ENCODE measurements at places on chromosomes 2 and 18. TPM values are rescaled to one million over a fixed set of nuclear protein-coding genes. Genes with fewer than 3 reads are reported as not detected.

HNRNPLL gene
- total RNA-seq = 88.4 TPM

TACR1 gene
- not detected for total RNA-seq

VIT gene
- total RNA-seq = not detected

SMPD4 gene
- total RNA-seq = 84.8 TPM

FSHR gene
- not detected for total RNA-seq

C2orf80 gene
- total RNA-seq = not detected

FEV gene
- not detected for total RNA-seq

LIMS2 gene
- total RNA-seq = not detected

KRTCAP3 gene
- total RNA-seq = 6.1 TPM

DUSP2 gene
- total RNA-seq = 30.9 TPM

FAP gene
- not detected for total RNA-seq

MARCHF4 gene
- not detected for total RNA-seq

POU3F3 gene
- total RNA-seq = not detected

RGPD4 gene
- not detected for total RNA-seq

LAMA1 gene
- total RNA-seq = not detected

BCL11A gene
- total RNA-seq = not detected

CIB4 gene
- not detected for total RNA-seq

BMP10 gene
- not detected for total RNA-seq

PTH2R gene
- not detected for total RNA-seq

SH3RF3 gene
- 0.05 TPM for total RNA-seq

TUBA3E gene
- total RNA-seq = not detected

SLC8A1 gene
- not detected for total RNA-seq

ALLC gene
- total RNA-seq = not detected

TTC39C gene
- 54.8 TPM for total RNA-seq

RALBP1 gene
- 51.0 TPM for total RNA-seq

NT5DC4 gene
- not detected for total RNA-seq

ALKAL2 gene
- 1.4 TPM for total RNA-seq

ABHD1 gene
- 0.25 TPM for total RNA-seq

SPATA3 gene
- 0.50 TPM for total RNA-seq

PLEKHM3 gene
- total RNA-seq = 10.3 TPM

GNAL gene
- total RNA-seq = 1.2 TPM

CPS1 gene
- 0.05 TPM for total RNA-seq

ALPP gene
- total RNA-seq = not detected

SOCS6 gene
- 2.8 TPM for total RNA-seq

LRRC30 gene
- not detected for total RNA-seq

TP53I3 gene
- 5.8 TPM for total RNA-seq

PLB1 gene
- total RNA-seq = 0.88 TPM

TAF4B gene
- total RNA-seq = 14.5 TPM

BOLL gene
- total RNA-seq = not detected

All from natural killer cell treated with Interleukin-12 subunit alpha and Interleukin-12 subunit beta and Interleukin-15 and Interleukin-18, amount 100 ng/mL, for 72 hours (primary cell).